ENCODE measurements at places on chromosomes 6 and 20.

GRCh38 chr6:44131892-44132291 is 4.5 kb downstream of the TMEM63B start:
- DNase-seq, result no peak

- DNase-seq, result no peak
Measured at GRCh38 chr6:147131532-147132128, 72.6 kb upstream of the STXBP5 start.

- no peak for DNase-seq
Measured at GRCh38 chr20:20095114-20095872, 43.0 kb downstream of the CFAP61 start.

DNA sequence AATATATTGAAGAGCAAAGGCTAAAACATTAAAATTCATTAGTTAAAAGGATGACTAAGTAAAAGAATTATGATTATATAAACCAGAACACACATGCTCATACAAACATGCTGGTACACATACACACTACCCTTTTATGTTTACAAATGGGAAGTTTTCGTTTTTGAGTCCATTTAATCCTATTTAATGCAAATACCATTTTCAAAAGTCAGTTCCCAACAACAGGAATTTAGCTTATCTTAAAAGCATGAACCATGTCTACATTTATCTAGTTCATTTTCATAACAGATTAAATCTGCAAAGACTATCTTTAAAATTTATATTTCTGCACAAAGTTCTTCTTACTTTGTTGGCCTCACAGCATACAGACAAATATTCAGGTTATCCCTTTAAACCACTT is 42.5 kb downstream of the MAN1A1 start:
- no peak for DNase-seq

DNA sequence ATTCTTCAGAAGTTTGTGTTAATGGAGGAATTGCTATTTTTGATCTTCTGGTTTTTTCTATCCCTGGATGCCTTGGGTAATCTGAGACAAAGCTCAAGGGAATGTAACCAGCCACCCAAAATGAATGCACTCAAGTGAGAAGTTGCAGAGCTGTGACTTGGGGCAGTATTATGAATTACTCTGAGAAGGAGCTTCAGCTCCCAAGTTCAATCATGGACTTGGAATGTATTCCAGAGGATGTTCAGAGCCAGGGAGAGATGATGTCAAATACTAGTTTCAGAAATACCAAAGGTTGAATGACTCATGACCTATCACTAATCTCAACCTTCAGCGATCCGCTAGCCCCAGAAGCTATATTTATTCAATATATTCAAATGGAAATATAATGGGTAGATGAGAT is 375.2 kb upstream of the PLCB4 start:
- DNase-seq, result no peak

- no peak for DNase-seq
Measured at GRCh38 chr6:2819115-2819514, 22.5 kb downstream of the SERPINB1 start.

DNA sequence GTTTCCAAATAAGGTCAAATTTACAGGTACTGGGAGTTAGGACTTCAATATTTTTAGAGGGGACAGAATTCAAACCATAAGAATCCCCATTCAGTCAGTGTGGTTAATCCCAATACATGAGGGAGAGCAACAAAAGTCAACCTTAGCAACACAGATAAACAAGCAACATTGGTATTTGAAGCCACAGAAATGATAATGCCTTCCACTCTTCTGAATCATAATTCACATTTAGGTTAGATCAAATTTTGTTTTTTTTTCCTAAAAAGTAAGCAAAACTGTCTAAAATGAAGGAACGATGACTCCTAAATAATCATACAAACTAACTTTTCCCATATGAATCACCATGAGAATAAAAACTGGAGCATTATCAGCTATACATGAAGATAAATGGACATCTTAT is 246.0 kb upstream of the TENT5A start:
- DNase-seq, result no peak

GRCh38 chr6:37083243-37084138 is 78.0 kb downstream of the FGD2 start:
- no peak for DNase-seq

DNA sequence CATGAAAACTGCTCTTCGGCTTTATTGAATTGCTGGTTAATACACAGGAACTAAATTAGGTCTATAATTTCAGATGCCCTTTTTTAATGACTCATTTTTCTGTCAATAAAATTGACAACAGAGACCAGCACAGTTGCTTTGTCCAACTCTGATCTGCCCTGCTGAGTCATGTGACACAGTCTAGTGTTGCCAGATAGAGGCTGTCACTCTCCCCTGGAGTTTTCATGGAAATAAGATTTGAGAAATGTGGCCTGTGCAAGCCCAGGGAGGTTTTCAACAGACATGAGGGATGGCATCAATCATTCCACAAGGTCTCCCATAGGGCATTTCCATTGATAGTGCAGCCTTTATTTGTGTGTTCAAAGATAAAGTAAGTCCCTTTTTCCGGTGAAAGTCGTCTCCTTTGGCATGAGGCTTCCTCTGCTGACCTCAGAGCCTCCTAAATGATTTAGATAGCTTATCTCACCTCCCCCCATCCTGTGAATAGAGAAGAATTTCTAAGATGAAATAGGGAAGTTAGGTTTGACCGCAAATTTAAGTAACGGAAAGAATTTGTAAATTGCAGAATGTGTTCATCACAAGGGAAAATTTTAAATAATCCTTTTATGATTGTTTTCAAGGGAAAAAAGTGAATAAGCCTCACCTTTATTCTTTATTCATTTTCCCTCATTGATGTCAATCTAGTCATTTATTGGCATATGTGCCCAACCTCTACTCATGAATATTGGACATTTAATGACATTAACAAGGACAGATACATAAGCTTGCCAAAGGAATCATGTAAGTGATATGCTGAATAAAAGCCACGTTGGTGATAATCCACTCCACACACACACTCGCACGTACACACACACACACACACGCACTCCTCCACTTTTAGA is 277.7 kb downstream of the ADGB start:
- no peak for DNase-seq

- no peak for DNase-seq
Measured at GRCh38 chr6:38180586-38180985, 361.1 kb downstream of the ZFAND3 start.

DNA sequence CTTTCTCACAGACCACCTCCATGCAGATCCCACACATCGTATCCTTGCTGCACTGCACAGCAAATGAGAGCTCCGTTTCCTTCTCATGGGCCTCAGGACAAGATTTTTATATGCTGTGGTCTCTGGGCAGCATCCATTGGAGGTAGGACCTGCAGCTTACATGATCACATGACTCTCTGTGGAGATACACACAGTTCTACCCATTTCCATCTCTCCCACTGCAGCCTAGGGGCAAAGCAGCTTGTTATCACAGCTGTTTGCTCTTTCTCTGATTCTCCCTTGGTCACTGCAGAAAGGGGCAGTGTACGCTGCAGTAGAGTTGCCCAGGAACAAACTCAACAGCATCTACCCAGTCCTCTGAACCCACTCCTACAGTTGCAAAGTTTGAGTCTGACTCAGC is 48.9 kb downstream of the ZNF334 start:
- no peak for DNase-seq

- DNase-seq, result no peak
Measured at GRCh38 chr6:148885136-148885865, 138.5 kb downstream of the UST start.

DNA sequence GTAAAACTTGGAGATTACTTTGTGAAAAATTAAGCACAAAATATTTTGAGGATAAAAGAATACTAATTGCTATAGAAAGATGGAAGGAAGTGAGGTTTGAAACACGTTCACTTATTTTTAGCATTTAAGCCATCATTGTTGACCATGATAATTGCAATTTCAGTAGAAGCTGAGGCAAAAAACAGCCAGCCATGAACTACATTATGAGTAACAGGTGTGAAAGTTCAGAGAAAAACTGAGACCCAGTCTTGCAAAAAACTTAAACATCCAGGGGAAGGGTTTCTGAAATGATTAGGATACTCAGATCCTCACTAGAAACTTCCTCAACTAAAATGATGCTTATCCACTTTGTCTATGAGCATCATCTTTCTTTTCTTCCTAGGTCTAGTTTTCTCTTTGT is 619.4 kb downstream of the PHF3 start:
- no peak for DNase-seq

- DNase-seq, result no peak
Measured at GRCh38 chr6:152696522-152696921, 1.2 kb upstream of the MYCT1 start.

DNA sequence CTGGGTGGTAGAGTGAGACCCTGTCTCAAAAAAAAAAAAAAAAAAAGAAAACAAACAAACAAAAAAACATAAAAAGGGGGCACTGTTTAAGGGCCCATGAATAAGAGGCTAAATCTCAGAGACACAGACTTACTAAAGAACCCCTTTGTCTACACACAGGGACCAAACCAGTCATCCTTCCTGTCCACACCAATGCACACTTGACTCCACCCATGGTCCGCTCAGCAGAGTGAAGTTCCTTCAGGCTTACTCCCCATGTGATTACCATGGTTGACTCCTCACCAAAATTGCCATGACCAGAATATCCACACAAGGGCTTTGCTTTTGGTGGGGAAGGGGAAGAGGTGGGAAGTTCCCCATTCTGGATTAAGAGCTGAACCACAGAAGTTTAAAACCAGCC is 19.4 kb upstream of the REPS1 start:
- DNase-seq, result no peak

DNA sequence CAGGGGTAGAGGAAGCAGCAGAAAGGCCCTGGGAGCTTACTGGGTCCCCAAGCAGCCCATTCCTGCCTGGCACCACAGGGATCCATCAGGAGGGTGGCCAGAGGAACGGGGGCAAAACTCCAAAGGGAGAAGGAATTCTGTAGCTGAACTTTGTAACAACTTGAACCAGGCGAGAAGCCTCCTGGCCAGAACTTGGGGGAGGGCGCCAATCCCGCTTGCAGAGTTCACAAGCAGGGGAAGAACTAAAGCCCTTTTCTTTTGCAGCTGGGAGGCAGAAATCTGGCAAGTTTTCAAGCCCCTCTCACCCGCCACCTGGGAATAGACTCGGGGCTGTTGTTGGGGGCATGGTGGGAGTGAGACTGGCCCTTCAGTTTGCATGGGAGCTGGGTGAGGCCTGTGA is 189.1 kb downstream of the PHF3 start:
- no peak for DNase-seq

DNA sequence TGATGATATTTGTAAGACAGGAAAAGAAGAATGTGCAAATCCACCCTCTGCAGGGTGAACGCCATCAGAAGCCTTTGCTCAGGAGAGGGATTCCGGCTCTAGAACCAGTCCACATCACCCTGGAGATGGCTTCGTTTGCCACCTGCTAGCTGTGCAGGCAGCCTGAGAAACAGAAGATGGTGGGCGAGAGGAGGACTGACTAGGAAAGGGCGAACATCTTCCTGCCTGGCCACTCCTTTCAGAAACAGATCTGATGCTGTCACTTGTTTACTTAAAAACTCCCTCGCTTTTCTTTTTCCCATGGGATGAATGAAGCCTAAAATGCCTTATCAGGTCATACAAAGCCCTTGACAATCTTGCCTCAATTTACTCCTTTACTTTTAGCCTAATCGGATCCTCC is 1.2 kb downstream of the PTPRA start:
- DNase-seq, result no peak

DNA sequence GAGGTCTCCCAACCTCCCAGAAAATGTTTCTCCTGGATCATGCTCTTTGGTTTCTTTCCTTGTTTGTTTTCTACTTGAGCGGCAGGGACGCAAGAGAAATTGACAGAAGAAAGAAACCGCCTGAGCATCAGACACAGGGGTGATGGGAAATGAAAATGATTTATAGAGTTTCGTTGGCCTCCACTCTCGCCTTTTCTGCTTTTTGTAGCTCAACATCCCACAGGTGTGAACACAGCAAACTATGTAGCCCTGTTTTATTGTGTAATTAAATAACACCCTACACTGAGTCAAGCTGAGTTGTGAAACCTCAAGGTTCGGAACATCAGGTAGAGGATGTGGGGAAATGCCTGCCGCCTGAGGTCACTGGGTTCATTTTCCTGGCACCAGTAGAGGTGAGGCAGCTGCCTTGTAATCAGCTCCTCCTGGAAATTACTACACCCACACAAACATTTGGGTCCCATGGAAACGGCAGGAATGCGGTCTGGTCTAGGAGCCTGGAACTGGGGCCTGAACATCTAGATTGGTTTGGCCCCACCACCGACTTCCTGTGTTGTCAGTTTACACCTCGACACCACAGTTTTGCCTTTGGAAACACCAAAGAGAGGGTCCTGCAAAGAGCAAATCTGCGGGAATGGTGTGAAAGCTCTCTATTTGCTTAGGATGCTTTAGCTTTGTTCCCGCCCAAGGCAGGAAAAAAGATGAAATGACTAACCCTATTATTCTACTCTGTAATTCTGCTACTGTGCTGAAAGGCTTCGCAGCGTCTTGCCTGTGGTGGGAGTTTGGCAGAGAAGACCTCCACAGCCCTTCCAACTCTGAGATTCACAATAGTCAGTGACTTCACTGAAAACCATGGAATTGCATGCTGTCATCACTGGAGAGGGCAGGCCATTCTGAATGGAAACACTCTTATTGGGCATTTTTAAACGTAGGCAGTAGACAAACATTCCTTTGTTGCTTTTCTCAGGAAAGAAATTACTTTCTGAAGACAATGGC is 53.0 kb downstream of the ADAT2 start:
- DNase-seq, result no peak

DNA sequence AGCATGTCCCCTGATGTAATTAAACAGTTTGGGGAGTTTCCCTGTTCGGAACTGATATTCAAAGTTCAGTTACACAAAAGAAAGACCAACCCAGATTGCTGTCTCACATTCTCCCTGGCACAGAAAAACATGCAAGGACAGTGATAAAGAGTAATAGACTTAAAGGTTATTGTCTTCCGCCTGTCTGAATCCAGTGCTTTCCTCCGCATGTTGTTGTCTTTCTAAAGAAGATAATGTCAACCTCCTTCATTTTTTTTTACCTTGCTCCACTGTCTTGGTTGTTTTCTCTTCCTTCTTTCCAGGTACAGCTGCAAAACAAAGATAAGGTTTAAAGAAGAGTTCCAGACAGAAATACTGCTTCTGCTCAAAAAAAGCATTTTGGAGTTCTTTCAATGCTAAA is 284.5 kb downstream of the TRDN start:
- DNase-seq, result no peak

GRCh38 chr20:47962286-47962963 is 177.1 kb upstream of the SULF2 start:
- no peak for DNase-seq

DNA sequence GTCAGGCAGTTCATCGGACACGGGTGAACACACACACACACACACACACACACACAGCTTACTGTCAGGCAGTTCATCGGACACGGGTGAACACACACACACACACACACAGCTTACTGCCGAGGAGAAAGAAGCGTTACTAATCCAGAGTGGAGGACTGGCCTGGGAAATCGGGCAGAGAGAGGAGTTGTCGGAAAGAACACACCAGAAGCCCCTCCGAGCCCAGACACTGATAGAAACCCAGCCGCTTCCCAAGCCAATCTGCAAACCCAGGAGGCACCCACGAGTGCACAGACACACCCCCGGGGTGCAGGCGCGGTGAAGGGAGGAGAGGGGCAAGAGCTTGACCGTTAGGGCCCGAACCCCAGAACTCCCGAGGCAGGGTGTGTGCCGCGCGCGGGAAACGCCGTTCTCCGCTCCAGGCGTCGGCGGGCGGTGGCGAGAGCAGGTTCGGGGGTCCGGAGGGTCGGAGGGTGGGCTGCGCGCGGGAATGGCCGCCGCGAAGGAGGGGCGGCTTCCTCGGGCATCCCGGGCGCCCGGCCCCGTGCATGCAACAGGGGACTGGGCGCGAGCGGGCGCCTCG is 636 bp downstream of the ELOVL2 start:
- DNase-seq, result peak; percentile 11

GRCh38 chr6:27728442-27728841 is 183.8 kb downstream of the OR2B2 start:
- DNase-seq, result no peak
